ENCODE measurements at places on chromosomes 11 and 22.

DNA sequence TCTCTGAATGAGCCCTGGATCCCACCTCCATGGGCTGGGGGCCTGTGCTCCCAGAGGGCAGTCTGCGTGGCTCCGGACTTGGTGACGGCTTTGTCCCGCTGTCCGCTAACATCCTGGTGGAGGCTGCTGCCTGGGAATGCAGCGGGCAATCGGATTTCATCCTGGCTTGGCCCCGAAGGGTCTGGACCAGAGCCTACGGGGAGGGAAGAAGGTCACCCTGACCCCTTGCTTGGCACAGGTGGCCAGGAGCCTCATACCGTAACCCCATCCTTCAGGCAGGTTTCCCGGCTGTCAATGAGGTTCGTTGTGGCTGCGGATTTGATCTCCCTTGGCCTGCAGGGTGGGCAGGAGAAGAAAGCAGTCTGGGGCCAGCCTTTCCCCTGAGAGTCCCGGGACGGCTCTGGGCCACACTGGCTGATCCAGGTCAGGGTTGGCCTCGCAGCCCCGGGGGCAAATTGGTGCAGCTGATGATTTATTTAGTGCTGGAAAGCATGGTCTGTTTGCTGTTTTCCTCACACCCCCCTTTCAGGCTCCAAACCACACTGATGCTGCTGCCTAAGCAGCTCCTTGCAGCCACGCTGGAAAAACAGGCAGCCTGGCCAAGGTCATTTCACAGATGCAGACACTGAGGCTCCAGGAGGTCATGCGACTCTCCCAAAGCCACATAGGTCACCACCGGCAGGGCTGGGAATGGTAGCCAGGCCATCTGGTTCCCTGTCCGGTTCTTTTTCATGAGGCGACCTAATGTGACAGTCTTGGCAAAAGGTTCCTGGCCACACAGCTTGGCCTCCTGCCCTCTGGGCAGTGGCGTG is 15.0 kb downstream of the PRDM11 start:
- no peak for DNase-seq

GRCh38 chr11:12164061-12165014 is 53.9 kb downstream of the MICAL2 start:
- no peak for DNase-seq

DNA sequence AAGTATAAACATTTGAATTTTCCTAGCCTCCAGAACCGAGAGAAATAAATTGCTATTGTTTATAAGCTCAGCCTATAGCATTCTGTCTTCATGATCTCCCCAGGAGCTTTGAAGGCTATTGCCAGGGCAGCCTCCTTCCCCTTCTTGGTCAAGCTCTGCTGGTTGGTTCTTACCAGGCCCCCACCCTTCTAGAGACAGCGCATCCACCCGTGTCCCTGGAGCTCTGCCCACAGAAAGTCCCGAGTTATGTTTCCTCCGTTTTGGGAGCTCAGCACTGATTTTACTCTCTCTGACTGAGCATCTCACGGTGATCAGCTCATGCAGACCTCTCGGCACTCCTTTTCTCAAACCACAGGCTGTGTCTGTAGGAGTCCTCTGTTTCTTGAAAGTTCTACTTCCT is 123.8 kb upstream of the SORL1-AS1 start:
- no peak for DNase-seq

- no peak for DNase-seq
Measured at GRCh38 chr11:22703040-22703439, 36.6 kb downstream of the GAS2 start.

- DNase-seq = no peak
Measured at GRCh38 chr11:8608652-8609051, 14.6 kb upstream of the STK33 start.

- DNase-seq = no peak
Measured at GRCh38 chr11:104198576-104198975, 34.6 kb upstream of the PDGFD start.

DNA sequence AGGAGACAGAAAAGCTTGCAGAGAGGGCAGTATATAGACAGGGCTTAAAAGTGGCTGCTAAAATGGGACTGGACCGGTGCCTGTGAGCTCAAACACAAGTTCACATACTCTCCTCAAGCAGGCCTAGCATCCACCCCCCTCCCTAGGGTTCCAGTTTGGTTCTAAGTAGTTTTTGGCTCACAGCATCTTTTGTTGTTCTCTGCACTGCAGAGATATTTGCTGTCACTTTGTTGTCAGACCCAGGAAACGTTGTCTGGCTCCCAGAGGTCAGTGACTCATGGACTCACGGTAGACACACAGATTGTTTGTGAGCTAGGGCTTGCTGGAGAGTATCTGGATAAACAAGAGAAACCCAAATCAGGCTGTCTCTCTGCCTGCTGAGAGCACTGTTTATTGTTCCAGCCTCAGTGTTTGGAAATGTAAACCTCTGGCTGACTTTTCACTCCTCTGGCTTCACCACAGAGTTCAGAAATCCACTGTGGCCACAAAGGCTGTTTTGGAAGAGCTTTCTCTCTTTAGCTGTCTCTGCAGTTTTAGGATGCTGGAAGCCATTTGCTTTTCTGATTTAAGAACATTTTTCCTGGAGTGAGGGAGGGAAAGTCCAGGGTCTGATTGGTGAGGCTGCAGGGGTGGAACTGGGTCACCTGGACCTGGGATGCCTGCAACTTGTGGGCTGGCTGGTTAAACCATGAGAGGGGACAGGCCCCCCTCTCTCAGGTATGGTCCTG is 303.7 kb upstream of the PLET1 start:
- DNase-seq = no peak

GRCh38 chr11:96332126-96332771 is 10.7 kb downstream of the MAML2 start:
- DNase-seq = no peak

DNA sequence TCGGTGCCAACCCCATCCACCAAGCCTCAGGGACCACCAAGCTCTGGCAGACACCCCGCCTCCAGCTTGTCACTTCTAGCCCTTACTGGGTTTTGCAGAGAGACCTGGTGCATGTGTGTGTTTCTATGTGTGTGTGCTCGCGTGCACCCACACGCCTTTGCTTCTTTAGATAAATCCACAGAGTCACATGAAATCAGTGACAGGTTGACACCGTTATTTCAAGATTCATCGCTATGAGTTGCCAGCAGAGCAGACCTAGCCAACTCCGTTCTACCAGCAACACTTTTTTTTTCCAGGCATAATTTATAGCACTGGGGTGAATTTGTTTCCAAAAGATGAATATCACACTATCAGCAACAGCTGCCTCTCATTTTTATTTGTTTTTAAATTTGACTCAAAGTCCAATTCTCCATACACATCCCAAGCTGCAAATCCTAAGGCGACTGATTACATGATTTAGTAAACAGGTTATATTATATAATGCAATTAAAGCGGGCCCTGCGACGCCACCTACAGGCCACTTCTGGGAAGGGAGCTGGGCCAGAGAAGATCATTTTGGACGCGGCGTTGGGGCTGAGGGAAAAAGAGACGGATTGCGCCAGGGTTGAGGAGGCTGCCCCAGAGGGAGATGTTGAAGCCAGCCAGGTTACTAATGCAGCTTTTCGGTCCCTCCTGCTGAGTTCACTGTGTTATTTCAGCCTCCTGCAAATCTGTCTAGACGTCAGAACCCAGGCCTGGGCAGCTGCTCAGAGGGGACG is 150.5 kb downstream of the FEZ1 start:
- no peak for DNase-seq

GRCh38 chr22:35341090-35341874 is 39.6 kb upstream of the HMOX1 start:
- DNase-seq = no peak

GRCh38 chr11:95556011-95556341 is 233.6 kb downstream of the FAM76B start:
- no peak for DNase-seq

- DNase-seq = no peak
Measured at GRCh38 chr11:117232911-117233409, 489 bp downstream of the RNF214 start.

- DNase-seq = no peak
Measured at GRCh38 chr11:113096648-113097047, 135.4 kb downstream of the NCAM1 start.

DNA sequence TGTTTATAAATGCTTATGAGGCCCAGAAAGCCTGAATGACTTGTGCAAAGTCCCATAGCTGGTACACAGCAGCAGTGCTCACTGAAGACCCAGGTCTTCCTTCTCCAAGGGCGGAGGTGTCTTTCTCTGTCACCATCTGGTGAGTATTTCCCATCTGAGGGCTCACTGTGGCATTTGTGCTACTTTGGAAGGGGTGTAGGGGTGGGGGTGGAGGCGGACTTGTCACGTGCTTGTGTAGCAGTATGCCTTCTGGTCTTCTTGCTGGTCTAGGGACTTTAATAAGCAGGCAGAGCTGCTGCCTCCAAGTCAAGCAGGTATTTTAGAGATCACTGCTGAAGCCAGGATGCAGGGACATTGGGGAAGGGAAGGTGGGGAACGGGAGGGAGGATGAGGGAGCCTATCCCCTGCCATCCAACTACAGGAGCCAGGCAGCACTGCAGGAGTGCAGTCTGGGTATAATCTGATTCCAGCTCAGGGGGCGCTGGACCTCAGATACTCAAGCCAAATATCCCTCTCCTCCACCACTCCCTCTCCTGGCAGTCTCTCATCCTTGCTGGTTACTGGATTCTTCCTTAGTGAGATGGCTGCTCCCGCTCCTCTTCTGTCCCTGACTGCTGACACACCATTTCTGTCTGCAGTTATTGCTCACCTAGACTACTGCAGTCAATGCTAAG is 3.4 kb downstream of the ABCC8 start:
- no peak for DNase-seq

DNA sequence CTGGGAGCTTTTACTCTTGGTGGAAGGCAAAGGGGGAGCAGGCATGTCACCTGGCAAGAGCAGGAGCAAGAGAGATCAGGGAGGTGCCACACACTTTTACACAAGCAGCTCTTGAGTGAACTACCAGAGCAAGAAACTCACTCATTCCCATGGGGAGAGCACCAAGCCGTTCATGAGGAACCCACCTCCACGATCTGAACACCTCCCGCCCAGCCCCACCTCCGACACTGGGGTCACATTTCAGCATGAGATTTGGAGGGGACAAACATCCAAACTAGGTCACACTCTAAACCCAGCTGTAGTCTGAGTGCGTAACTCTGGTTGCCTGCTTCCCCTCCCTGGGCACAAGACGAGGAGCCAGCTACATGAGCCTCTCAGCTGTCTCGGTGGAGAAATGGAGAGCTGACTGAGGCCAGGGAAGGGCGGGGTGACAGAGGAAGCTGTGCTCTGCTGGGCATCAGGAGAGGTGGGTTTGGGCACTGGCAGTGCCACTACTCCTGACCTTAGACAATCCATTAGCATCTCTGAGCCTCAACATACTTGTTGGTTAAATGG is 134.6 kb downstream of the PKNOX2 start:
- no peak for DNase-seq

GRCh38 chr11:8814209-8814922 is 96.6 kb upstream of the AKIP1 start:
- no peak for DNase-seq

- DNase-seq = no peak
Measured at GRCh38 chr11:9615031-9615451, 41.6 kb downstream of the WEE1 start.

All from stimulated activated CD4-positive, alpha-beta T cell treated with anti-CD3 and anti-CD28 coated beads, Interleukin-1b, Interleukin-23, amount 100 ng/mL, for 1 hour (primary cell).